Naive thymus-derived CD4-positive, alpha-beta T cell (primary cell): ENCODE measurements at places on chromosomes 5 and 9. TPM values are rescaled to one million over a fixed set of nuclear protein-coding genes. Genes with fewer than 3 reads are reported as not detected.

GRCh38 chr5:146233441-146233840 is 30.0 kb downstream of the RBM27 start:
- no peaks in the 10 kb centered on the region for H3K4me1 ChIP-seq
- no peaks in the 10 kb centered on the region for H3K27me3 ChIP-seq
- H3K4me3 ChIP-seq: no peak overlapping the region
- peaks cover 21% of the 10 kb centered on the region for H3K36me3 ChIP-seq
- H3K27ac ChIP-seq: no peak overlapping the region

- DNase-seq: no peak
- no peaks in the 10 kb centered on the region for H3K27me3 ChIP-seq
- H3K4me3 ChIP-seq: no peak overlapping the region
- H3K27ac ChIP-seq: no peak overlapping the region
Measured at GRCh38 chr5:52007230-52007858, 624.1 kb downstream of the ISL1 start.

GRCh38 chr9:32722704-32723103 is 60.6 kb upstream of the TMEM215 start:
- no peak for DNase-seq
- H3K4me1 ChIP-seq: no peaks in the 10 kb centered on the region
- no peaks in the 10 kb centered on the region for H3K27me3 ChIP-seq
- no peak overlapping the region for H3K27ac ChIP-seq
- no peak overlapping the region for H3K4me3 ChIP-seq

DNA sequence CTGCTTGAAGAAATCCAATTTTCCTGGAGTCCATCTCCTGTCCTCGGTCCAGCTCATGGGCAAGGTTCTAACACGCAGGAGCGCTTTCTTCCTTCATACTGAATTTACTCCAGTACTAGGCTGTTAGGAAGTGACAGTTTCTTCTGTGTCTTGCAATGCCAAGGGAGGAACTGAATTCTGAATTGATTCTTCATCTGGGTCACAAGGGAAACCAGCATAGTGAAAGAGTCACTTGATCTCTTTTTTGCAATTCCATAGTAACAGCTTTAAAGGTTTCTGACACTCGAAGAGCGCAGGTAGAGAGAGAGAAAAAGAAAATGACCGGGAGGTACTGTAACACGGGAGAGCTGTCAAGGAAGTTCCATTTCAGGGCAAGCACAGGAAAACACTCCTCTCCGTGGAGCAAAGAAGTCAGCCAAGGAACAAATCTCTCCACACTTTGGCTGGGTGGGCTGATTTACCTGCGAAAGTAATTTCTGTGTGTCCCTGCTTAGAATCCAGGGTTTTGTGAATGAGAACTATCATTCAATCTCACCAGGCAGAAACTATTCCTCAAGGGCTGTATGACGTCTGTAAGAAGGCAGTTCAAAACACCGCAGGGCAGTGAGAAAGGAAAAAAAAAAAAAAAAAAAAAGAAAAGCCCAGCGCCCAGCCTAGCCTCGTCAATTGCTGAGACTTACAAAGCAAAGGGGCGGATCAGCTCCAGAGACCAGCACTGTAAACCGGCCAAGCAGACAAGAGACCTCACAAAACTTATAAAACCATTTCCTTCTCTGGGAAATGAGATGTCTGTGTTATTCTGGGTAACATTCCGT is 617.8 kb downstream of the PDE4D start:
- H3K27me3 ChIP-seq: no peaks in the 10 kb centered on the region
- H3K4me1 ChIP-seq: peaks cover 4% of the 10 kb centered on the region
- no peak for DNase-seq
- no peak overlapping the region for H3K4me3 ChIP-seq
- H3K27ac ChIP-seq: no peak overlapping the region
- no peaks in the 10 kb centered on the region for H3K36me3 ChIP-seq

DNA sequence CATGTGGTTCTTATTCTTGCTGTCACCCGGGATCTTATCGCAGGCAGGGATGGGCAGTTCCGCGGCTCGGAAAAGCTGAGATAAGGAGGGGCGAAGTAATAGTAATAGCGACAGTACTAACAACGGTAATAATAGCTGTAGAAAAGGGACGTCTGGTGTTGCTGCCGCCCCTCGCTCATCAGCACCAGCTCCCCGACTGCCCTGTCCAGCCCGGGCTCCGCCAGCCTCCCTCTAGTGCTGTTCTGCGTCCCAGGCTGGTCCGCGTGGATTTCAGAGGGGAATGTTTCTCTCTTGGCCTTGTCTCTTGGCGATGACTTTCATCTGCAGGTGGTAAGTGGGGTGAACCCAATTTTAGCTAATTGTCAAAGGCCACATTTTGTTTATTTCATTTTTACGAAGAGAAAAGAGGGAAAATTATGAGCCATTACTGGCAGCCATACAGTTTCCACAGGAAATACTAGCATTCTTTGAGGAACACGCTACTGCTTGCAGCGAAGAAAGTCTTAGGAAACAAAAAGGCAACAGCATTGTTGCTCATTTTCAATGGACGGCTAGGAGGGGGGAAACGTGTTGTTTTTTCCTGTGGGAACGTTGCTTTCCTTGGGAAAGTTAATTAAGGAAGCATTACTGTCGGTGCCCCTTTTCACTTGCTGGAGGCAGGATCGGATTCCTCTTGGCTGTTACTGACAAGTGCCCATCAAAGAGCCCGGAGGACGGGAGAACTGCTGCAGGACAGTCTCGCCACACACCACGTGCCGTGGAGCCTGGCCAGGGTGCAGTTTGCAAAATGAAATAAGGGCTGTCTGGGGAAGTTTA is 762 bp downstream of the SNCAIP start:
- no peak overlapping the region for H3K27ac ChIP-seq
- H3K4me3 ChIP-seq: no peak overlapping the region
- H3K4me1 ChIP-seq: no peaks in the 10 kb centered on the region
- no peaks in the 10 kb centered on the region for H3K36me3 ChIP-seq
- no peaks in the 10 kb centered on the region for H3K27me3 ChIP-seq

DNA sequence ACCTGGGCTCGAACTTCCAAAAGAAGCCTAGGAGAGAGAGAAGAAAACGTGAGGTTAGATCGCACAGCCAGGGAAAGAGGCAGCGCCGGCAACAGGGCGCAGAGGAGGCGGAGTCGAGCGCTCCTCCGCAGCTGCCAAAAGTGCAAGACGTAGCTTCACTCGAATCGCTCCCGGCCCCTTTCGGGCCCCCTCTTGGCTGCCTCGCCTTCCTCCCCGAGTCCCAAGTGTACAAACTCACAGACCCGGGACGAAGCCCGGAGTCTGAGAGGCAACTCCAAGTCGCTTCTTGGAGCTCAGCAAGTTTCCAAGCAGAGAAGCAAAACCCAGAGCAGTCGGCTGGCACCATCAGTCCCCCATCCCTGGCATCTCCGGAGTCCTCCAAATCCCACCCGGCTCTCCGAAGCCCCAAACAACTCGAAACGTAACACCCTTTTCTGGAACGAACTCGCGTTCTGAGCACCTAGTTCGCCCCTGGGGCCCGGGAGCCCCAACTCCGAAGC is 1.2 kb downstream of the MIER3 start:
- peaks cover 10% of the 10 kb centered on the region for H3K4me1 ChIP-seq
- DNase-seq: peak; percentile 53
- H3K4me3 ChIP-seq: peak overlapping the region; percentile 75
- H3K27ac ChIP-seq: peak overlapping the region; percentile 73
- peaks cover 5% of the 10 kb centered on the region for H3K27me3 ChIP-seq

DNA sequence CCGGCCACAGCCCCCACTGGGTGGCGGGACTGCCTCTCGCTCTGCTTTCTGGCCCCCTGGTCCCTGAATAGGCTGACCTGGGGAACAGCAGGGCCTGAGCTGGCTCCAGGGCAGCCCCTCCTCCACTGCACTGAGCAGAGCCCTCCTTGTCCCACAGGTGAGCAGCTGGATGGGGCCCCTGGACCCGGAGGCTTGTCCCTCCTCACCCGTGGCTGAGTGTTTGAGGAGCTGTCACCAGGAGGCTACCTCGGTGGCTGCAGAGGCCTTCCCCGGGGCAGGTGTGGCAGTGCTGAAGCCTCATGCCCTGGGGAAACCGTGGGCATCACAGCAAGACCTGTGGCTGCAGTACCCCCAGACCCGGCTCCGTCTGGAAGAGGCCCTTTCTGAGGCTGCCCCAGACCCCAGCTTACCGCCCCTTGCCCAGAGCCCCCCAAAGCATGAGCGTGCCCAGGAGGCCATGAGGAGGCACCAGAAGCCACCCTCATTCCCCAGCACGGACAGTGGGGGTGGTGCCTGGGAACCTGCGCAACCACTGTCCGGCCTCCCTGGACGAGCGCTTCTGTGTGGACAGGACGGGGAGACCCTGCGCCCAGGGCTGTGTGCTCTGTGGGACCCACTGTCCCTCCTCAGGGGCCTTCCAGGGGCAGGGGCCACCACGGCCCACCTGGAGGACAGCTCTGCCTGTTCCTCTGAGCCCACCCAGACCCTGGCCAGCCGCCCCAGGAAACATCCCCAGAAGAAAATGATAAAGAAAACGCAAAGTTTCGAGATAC is 28.5 kb upstream of the LRRC14B start:
- no peaks in the 10 kb centered on the region for H3K4me1 ChIP-seq
- no peaks in the 10 kb centered on the region for H3K36me3 ChIP-seq
- H3K27ac ChIP-seq: no peak overlapping the region
- H3K4me3 ChIP-seq: no peak overlapping the region

- H3K36me3 ChIP-seq: no peaks in the 10 kb centered on the region
- no peak for DNase-seq
- no peaks in the 10 kb centered on the region for H3K27me3 ChIP-seq
Measured at GRCh38 chr5:171149333-171149732, 159.7 kb upstream of the TLX3 start.

DNA sequence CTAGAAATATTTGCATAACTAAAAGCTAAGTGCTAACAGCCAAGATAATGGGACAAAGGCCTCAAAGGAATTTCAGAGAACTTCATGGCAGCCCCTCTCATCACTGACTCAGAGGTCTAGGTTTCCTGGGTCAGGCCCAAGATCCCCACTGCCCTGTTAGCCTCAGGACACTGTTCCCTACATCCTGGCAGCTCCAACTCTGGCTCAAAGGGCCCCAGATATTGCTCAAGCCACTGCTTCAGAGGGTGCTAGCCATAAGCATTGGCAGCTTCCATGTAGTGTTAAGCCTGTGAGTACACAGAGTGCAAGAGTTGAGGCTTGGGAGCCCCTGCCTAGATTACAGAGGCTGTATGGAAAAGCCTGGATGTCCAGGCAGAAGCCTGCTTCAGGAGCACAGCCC is 998.1 kb downstream of the TLE1 start:
- no peaks in the 10 kb centered on the region for H3K4me1 ChIP-seq
- no peaks in the 10 kb centered on the region for H3K36me3 ChIP-seq
- H3K4me3 ChIP-seq: no peak overlapping the region
- H3K27ac ChIP-seq: no peak overlapping the region

DNA sequence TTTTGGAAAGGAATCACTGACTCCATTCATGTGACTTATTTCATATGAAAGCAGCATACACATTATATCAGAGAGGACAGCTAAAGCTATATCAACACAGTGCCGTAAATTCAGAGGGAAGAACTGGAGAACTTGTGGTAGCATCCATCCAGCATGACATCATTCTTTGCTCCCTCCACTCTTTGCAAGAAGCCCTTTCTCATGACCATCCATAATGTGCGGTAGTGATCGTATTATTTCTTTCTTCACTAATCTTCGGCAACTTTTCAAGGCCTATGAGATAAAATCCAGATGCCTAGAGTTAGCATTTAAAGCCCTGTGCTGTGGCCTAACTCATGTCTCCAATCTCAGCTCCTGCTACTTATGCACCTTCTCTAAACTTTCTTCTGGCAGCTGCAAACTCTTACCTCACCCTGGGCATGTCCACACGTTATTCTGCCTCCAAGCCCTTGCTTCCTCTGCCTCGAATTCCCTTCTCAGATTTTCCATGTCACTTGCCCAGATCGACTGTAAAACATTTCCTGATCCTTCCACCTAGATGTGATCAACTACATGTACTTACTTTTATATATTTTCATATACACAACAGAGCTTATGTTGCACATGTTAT is 307.3 kb upstream of the SGCD start:
- H3K4me3 ChIP-seq: no peak overlapping the region
- no peak for DNase-seq
- no peak overlapping the region for H3K27ac ChIP-seq
- no peaks in the 10 kb centered on the region for H3K36me3 ChIP-seq
- H3K4me1 ChIP-seq: no peaks in the 10 kb centered on the region

DNA sequence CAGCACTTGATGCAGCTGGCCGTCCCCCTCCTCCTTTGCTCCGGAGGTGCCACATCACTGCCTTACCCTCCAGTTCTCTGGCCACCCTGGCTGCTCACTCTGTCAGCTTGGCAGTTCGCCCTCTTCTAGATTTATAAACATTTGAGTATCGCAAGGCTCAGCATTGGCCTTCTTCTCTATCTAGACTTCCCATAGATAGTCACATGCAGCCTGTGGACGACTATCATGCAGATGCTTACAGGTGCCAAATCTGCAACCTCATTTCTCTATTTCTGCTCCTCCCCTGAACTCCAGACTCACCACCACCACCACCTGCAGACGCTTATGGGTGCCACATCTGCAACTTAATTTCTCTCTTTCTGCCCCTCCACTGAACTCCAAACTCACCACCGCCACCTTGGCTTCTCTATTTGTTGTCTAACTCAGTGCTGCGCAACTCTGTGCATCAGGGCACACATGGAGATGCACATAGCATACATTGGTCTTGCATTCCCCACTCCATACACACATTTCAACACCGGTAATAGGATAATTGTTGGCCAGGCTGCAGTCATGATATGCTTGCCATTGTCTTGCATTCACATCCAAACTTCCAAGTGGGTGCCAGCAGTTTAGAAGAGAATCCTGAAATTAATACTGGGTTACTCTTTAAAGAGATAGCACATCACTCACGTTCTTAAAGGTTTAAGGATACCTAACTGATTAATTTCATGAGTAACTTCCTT is 1.9 kb upstream of the DAP start:
- H3K4me3 ChIP-seq: no peak overlapping the region
- H3K27me3 ChIP-seq: no peaks in the 10 kb centered on the region
- H3K4me1 ChIP-seq: peaks cover 15% of the 10 kb centered on the region
- H3K36me3 ChIP-seq: no peaks in the 10 kb centered on the region

GRCh38 chr9:125126019-125126746 is 17.1 kb downstream of the SCAI start:
- peak overlapping the region; percentile 27 for H3K27ac ChIP-seq
- peaks cover 18% of the 10 kb centered on the region for H3K4me1 ChIP-seq
- DNase-seq: peak; percentile 92
- H3K27me3 ChIP-seq: no peaks in the 10 kb centered on the region
- no peak overlapping the region for H3K4me3 ChIP-seq

DNA sequence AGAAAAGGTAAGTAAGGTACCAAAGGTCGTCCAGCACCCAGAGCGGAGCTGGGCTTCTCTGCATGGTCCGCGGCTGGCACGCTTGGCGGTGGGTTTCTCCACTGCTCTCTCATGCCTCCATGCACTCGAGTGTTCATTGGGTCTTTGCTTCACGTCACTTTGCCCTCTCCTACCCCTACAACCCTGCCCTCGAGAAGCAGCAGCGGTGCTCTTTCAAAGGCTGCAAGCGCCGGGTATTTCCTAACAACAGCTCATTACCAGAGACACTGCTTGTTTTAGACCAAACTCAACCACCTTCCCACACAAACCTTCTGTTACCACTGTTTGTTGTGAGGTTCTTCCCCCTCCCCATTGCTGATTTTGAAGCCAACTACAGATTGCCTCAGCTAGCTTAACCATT is 21.5 kb upstream of the ZBTB34 start:
- H3K4me1 ChIP-seq: no peaks in the 10 kb centered on the region
- no peak overlapping the region for H3K4me3 ChIP-seq
- no peak overlapping the region for H3K27ac ChIP-seq
- no peaks in the 10 kb centered on the region for H3K27me3 ChIP-seq
- DNase-seq: no peak

LHX2 gene
- not detected in 2 replicates for total RNA-seq

DHX29 gene
- total RNA-seq: 19.2 TPM

CD274 gene
- total RNA-seq: 8.4 TPM

CDKN2A gene
- total RNA-seq: 0.95 TPM

C8G gene
- total RNA-seq: 0.89 TPM

ELAVL2 gene
- total RNA-seq: not detected

PCDHGA5 gene
- 0.24 TPM for total RNA-seq
